T-helper 22 cell (primary cell): ENCODE measurements at places on chromosomes 7 and 10.
A peak's percentile ranks its signal among the peaks of the same experiment; 100 is the strongest.

DNA sequence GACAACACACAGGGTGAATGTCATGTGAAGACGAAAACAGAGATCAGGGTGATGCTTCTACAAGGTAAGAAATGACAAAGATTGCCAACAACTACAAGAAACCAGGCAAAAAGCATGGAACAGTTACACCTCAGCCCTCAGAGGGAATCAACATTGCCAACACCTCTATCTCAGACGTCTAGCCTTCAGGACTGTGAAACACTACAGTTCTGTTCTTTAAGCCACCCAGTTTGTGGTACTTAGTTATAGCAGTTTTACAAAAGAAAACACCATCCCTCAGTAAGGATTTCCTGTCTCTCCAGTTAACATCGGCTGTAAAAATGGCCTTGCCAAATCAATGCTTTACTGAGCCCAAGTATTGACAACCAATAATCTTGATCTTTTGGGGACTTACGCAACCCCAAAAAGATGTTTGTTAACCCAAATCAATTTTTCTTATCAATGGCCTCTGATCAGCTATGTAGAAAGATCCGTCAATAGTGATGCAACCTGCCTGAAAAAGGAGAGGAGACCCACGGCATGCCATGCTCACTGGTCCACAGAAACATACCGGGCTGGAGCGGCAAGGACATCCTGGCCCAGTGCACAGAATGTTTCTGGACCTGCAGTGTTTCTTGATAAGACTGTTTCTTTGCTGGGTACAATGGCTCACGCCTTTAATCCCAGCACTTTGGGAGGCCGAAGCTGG lies 44.0 kb downstream of the AKR1D1 start:
- DNase-seq: no peak

- DNase-seq: no peak
Measured at GRCh38 chr7:98996150-98996552, 117.8 kb downstream of the TRRAP start.

DNA sequence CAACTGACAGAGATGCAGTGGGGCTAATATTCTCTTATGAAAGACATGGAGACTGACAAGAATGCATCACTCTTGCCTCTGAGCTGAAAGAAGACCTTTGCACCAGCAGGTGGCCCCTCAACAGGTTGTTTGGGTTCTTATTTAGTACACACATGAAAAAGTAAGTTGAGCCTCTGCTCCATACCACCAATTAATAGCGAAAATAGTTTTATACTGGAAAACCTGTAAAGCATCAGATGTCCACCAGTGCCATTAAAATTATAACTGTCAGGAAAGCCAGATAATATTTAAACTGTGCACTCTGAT lies 26.3 kb upstream of the FAM13C start:
- no peak for DNase-seq

- no peak for DNase-seq
Measured at GRCh38 chr10:104774234-104774633, 133.1 kb downstream of the SORCS3 start.

- DNase-seq: no peak
Measured at GRCh38 chr10:5666008-5666840, at the start of gene ASB13. TSS of gene ASB13 (minus strand) at chr10:5666595. CDS start at chr10:5666551, 44 bp downstream.

DNA sequence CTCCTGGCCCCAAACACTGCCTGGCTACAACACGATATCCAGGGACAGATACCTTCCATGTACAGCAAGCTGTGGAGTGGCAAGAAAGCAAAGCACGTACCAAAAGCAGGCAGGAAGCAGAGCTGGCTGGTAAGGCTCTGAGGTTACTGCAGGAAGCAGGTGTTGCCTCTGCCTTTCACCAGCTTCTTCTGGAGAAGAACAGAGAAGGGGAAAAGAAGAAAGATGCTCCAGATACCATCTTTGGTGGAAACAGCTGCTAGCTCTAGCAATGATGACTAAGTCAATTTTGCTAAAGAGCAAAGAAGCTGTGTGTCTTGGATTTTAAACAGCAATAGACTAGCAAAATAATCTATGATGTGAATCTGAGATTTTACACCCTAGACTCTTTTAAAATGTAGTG lies 34.9 kb upstream of the PRSS1 start:
- peak; percentile 34 for DNase-seq

- DNase-seq: no peak
Measured at GRCh38 chr10:29957907-29958331, 101.5 kb downstream of the JCAD start.

DNA sequence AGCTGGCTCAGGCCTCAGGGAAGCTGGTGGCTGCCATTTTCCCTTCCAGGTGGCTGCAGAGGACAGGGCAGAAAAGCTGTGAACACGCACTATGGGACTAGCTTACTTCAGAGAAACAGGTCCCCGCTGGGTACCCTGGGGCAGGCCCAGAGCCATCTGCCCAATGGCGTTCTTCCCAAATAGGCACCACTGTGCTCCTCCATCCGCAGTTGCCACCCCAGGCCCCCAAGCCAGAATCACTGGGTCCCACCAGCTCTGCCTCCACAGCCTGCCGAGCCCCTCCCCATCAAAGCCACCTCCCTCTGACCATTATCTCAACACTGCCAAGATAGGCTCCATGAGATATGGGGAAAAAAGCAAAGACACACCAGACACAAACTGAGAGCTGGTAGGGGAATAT lies 11.4 kb downstream of the BUD31 start:
- DNase-seq: no peak

DNA sequence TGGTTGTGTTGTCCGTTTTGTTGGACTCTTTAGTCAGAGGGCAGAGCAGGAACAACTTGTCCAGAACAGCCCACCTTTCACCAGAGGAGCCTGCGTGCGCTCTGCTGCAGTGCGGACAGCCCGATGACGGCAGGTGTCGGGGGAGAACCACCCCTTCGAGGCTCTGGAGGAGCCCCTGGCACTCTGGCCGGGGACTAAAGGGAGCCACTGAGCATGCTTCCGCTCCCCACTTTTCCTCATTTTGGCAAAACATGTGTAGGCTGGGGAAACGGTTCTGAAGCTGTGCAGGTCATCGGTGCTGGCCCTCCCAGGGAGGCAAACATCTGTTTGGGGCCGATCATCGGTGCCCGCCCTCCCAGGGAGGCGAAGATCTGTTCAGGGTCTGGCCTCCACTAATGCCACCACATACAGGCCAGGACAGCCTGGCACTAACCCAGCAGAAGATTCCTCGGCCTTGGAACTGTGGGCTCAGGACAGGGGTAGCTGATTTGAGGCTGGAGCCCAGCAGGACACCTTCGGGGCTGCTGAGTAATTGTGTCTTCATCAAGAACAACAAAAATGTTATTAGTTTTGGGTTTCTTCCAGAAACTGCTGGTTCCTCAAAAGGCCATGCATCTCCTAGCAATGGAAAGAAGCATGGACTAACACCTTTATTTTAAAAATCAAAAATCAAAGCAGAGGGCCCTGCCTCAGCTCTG lies 124.4 kb upstream of the TCERG1L start:
- no peak for DNase-seq

GRCh38 chr10:130576427-130576826 lies 440.2 kb downstream of the GLRX3 start:
- no peak for DNase-seq

DNA sequence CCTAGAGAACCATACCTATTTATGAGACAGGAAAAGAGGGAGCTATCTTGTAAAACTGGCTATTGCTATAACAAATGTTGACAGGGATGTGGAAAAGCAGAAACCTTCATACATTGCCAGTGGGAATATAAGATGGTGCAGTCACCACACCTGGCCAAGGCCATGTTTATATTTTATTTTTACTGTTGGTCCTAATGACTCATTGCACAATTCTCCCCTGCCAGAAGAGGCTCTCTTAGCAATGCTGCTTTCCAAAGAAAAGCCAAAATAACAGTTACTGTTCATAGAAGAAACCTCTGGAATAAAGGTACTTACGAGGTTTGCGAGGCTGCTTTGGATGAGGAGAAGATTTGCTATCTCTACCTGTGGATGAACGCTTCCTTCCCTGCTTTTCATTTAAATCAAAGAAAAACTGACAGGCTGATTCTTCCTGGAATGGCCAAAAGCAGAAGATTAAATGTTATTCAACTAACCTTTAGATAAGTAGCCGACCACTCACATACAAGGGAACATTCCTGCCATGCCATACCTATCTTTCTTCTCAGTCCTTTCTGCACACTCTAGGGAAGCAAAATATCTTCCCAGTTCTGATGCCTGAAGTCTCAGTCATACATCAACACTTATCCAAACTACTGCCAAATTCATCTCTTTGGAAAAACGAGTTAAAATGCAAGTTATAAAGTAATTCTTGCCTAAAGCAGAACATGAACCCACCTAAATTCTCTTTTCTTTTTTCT lies 16.3 kb upstream of the CHUK start:
- no peak for DNase-seq

DNA sequence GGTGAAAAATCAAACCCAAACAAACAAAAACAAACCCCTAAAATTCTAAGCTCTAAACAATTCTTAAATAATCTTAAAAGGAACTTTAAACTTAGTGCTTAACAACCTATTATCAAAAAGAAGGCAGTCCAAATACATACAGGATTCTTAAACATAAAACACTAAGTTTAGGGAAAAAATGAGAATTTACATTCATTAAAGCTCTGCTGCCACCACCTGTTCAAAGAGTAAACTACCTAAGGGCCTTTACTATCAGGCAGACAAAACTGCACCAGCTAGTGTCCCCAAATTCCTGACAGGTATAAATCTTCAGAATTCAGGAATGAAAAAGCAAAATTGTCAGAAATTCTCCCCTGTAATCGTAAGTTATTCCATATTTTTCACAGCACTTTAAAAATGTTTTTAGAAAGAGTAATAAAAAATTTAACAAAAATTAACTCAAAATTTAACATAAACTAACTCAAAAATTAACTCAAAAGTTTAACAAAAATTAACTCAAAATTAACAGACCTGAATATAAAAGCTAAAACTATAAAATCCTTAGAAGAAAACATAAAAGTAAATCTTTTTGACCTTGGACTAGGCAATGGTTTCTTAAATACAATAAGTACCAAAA lies 55.1 kb downstream of the PDZD8 start:
- no peak for DNase-seq

- no peak for DNase-seq
Measured at GRCh38 chr10:125472010-125472607, 210.9 kb downstream of the TEX36 start.

GRCh38 chr7:70529914-70530585 lies 601.9 kb upstream of the GALNT17 start:
- no peak for DNase-seq

GRCh38 chr10:70191161-70191971 lies 21.1 kb upstream of the SAR1A start:
- DNase-seq: no peak

DNA sequence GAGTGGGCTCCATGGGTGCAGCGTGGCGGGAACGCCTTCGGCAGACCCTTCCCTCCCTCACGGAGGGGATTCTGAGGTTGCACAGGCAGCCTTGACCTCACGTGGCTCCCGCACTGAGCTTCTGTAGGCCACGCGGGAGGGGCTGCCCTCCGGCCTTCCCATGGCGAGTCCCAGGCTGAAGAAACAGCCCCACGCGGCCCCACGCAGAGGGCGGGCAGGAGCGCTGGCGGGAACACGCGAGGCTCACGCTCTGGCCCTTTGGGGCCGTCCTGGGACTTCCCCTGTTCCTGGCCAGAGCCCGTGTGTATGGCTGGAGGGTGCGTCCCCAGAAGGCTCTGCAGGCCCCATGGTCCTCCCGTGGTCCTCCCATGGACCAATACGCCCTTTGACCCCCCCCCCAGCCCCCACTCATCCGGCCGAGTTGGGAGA lies 21.7 kb upstream of the NKX6-2 start:
- no peak for DNase-seq

DNA sequence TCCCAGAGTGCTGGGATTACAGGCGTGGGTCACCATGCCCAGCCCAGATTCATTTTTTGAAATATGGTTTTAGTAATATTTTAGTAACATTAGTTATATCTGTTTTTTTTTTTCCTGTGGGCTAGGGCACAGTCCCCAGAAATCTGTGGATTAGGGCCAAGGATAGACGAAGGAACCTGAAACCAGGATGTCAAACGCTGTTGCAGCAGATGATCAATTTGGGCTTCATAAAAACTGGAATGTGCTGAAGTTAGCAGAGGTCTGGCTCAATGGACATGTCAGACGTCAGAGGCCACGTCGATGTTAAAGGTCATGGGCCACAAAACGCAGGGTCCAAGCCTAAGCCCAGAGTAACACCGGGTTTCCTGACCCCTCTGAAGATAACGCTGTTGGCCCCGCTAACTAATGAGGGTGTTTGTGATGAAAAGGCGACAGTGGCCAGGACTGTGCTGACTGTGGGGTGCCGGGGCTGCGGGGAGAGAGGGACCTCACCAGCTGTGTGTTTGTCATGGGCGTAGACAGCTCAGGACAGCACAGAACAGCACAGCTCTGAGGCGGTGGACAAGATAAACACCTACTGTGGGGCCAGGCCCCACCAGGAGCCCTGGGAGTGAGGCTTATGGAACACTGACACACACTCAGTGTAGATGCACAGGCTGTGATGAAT lies 23.8 kb upstream of the GTPBP4 start:
- no peak for DNase-seq

- DNase-seq: no peak
Measured at GRCh38 chr7:124257638-124258308, 224.9 kb upstream of the TMEM229A start.

GRCh38 chr10:45575966-45576597 lies 96.5 kb downstream of the ZFAND4 start:
- no peak for DNase-seq

GRCh38 chr10:97724341-97724941 lies 10.9 kb downstream of the MARVELD1 start:
- no peak for DNase-seq

- no peak for DNase-seq
Measured at GRCh38 chr7:75982306-75983064, 11.9 kb downstream of the TMEM120A start.

DNA sequence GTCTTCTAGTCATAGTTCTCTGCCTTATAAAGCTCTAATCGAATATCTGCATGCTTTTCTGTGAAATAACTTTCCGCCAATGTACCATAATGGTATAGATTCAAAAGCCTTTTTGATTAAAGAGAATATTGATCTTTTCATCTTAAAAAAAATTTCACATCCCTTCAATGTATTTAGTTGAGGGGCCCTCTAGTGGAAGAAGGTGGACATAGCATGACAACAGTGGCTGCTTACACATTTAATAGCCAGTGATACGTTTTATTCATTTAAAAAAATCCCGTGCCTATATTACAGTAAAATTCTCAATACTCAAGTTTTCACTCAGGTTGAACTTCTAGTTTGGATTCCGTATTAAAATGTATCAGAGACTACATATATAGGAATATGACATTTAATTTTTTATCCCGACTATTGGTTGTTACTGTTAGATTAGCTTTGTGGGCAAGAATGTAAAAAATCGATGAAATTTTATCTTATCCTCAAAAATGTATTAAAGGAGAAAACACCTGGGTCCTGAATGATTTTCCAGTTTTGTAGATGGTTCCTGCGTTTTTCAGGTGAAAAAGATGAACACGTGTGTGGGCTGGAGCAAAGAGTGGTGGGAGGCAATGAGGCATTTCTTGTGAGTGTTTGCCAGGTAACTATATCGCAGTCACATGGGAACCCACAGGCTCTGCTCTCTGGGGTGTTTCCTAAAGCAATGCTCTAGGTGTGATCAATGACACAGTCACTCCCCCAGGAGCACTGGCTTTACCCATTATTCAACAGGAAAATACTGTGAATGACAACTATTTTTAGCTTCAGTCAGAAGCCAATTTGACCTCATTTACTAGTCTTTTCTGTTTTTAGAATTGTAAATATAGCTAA lies 24.1 kb upstream of the PNLIP start:
- no peak for DNase-seq
